ENCODE measurements at places on chromosomes 2 and 18. TPM values are rescaled to one million over a fixed set of nuclear protein-coding genes. Genes with fewer than 3 reads are reported as not detected.
A peak's percentile ranks its signal among the peaks of the same experiment; 100 is the strongest.

DNA sequence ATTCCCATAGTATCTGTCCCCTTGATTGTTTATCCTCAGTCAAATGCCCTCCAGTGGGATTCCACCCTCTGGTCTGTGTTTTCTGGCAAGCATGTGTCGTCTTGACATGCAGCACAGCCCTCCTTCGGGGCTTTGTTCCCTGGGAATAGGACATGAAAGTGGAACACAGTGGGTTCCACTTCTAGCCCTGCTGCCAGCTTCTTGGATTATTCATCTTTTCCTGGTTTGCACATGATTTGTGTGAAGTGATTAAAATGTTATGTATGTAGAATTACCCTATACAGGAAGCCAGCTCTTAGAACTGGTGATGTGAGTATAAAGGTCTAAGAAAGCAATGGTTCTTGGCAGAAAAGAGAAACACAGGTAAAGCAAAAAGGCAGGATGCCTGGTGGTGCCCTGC is 142.3 kb downstream of the TANC1 start:
- no peak for DNase-seq

DNA sequence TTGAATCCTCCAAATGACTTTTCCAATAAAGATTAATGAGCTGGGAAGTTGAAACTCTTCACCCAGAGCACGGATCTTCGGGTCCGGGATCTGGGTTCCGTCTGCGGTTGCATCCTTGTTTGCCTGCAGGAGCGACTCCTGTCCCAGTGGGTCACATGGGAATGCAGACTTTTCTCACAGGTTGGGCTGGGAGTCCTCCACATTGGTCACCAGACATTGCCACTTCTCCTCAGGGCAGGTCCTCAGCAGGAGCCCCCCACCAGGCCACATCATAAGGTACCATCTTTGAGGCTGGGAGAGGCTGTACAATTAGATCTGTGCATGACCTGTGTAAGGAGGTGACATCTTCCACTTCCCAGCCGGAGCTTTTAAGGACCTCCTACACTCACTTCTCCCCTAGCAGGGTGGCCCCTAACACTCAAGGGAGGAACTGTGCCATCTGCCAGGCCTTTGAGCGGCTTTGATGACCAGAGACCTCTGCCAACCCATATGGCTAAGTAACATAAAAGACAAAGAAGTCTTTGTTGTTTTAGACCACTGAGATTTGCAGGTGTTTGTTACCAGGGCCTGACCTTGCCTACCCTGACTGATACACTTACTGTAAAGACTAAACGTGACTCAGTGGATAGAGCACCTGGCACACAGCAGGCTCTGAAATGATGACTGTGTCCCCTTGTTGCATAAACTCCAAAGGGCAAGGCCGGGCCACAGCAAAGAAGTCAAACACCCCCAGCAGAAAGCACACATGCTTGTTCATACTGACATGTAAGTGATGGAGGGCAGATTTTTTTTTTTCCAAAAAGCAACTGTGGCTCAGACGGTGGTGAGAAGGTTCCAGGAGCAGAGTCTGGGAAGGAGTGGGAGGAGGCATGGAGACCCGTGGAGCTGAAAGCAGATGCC is 7.9 kb upstream of the TEX51 start:
- DNase-seq: no peak

DNA sequence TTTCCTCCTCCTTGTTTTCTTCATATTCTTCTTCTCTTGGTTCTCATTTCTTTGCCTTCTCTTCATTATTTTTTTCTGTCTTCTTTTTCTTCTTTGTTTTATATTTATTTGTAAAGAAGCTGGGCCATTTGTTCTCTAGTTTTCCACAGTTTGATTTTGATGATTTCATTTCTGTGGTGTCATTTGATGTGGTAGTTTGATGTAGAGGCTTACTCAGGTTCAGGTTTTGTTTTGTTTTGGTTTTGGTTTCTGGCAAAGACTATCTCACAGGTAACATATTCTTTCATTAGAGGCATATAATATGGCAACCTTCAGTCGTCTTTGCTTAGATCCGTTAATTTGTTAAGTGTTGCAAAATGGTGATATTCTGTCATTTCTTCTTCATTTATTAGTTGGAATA is 75.3 kb downstream of the BABAM2 start:
- no peak for DNase-seq

GRCh38 chr2:151927501-151928221 is 99.4 kb upstream of the ARL5A start:
- DNase-seq: no peak

- no peak for DNase-seq
These were observed 67.0 kb downstream of the NAT8 start for GRCh38 chr2:73575261-73575660.

DNA sequence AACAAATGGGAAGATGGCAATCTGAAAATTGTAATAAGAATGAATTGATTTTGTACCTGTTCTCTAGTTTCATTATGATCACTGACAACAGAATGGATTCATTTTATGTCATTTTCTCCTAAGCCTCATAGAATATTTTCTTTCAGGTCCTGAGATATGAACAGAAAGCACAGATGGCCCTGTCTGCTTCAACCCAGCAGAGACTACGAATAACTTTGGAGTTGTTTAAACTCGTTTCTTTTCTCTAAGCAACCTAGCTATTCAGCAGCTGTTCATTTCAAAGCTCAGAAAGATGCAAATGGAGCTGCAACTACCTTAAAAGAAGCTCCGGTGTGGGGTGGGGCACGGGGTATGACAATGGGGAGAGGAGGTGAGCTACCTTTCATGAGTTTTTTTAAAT is 124.9 kb downstream of the ALK start:
- DNase-seq: no peak

- no peak for DNase-seq
These were observed 28.9 kb upstream of the BCL2L11 start for GRCh38 chr2:111091811-111092211.

GRCh38 chr2:232488721-232489300 is 1.2 kb upstream of the ECEL1 start:
- DNase-seq: no peak

- peak; percentile 58 for DNase-seq
These were observed 67.2 kb downstream of the LRRFIP1 start for GRCh38 chr2:237694415-237695194.

LYG1 gene
- total RNA-seq: 1.8 TPM

TMEM37 gene
- not detected for total RNA-seq

- DNase-seq: no peak
These were observed 251.2 kb downstream of the PTGR3 start for GRCh38 chr18:74957588-74958224.

GRCh38 chr18:38664929-38665328 is 1099.3 kb upstream of the CELF4 start:
- no peak for DNase-seq

CYTIP gene
- total RNA-seq: 64.0 TPM

ALMS1 gene
- 35.5 TPM for total RNA-seq

- DNase-seq: no peak
These were observed 222.9 kb downstream of the PTPRM start for GRCh38 chr18:7789856-7790552.

SPP2 gene
- total RNA-seq: not detected

ANKRD30BL gene
- total RNA-seq: not detected

TUBA3E gene
- not detected for total RNA-seq

- DNase-seq: no peak
These were observed 222.7 kb downstream of the PHLPP1 start for GRCh38 chr18:62938006-62938405.

CNRIP1 gene
- total RNA-seq: not detected

FIGLA gene
- not detected for total RNA-seq
